Testis (tissue), 5 donors: ENCODE measurements at places on chromosomes 7 and 10. TPM values are rescaled to one million over a fixed set of nuclear protein-coding genes. Genes with fewer than 3 reads are reported as not detected.

CTAGE15 gene
- polyA plus RNA-seq, result 3.0 TPM

CYP2E1 gene
- polyA plus RNA-seq, result 9.0 TPM

MAP3K8 gene
- polyA plus RNA-seq, result 5.2 TPM

GPR22 gene
- 0.11 TPM for polyA plus RNA-seq

ELN gene
- polyA plus RNA-seq, result 55.9 TPM

SKIDA1 gene
- polyA plus RNA-seq, result 4.7 TPM

AS3MT gene
- polyA plus RNA-seq, result 15.0 TPM

ACTL6B gene
- 2.1 TPM for polyA plus RNA-seq

SEMA3A gene
- polyA plus RNA-seq, result 2.0 TPM

ENO4 gene
- polyA plus RNA-seq, result 9.8 TPM

ALOX5 gene
- 11.4 TPM for polyA plus RNA-seq

MBLAC1 gene
- polyA plus RNA-seq, result 2.9 TPM
